ENCODE measurements at places on chromosomes 6 and 20. TPM values are rescaled to one million over a fixed set of nuclear protein-coding genes. Genes with fewer than 3 reads are reported as not detected.

Gene AHI1
- total RNA-seq = 10.4 TPM

Gene CST5
- not detected for total RNA-seq

Gene ESF1
- total RNA-seq = 21.3 TPM

Gene RNF39
- total RNA-seq = 0.23 TPM

Gene TBC1D22B
- total RNA-seq = 11.8 TPM

Gene CENPQ
- total RNA-seq = 12.4 TPM

Gene COL11A2
- 1.3 TPM for total RNA-seq

Gene HLA-DOB
- total RNA-seq = 0.61 TPM

Gene ZFP57
- total RNA-seq = not detected

Gene CRISP1
- total RNA-seq = not detected

Gene KHDC1
- 8.6 TPM for total RNA-seq

Gene UST
- not detected for total RNA-seq

Gene RBL1
- 37.0 TPM for total RNA-seq

Gene COMMD7
- total RNA-seq = 142 TPM

Gene ANGPT4
- not detected for total RNA-seq

DNA sequence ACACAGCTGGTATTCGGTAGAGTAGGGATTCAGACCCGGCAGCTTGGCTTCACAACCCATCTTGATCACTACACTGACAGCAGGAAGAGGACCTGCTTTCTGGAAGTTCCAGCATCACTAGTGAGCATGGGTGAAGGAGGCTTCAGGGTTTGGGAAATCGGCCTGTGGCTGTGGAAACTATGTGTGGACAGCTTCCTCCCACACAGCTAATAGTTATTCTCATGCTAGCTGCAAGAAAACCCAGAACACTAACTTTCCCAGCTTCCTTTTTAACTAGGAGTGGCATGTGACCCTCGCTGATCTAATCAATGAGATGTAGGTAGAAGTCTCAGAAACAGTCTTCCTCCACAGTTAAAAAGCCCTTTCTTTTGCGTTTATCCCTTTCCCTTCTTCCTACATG lies 36.3 kb upstream of the SIRPA start:
- no peaks in the 10 kb centered on the region for H3K36me3 ChIP-seq
- no peak for DNase-seq
- no peak overlapping the region for H3K4me3 ChIP-seq

- H3K4me1 ChIP-seq = no peaks in the 10 kb centered on the region
- H3K27me3 ChIP-seq = no peaks in the 10 kb centered on the region
- no peak for DNase-seq
Measured at GRCh38 chr6:150091476-150091875, 22.6 kb upstream of the ULBP3 start.

- no peaks in the 10 kb centered on the region for H3K36me3 ChIP-seq
- H3K27me3 ChIP-seq = no peaks in the 10 kb centered on the region
- H3K4me1 ChIP-seq = no peaks in the 10 kb centered on the region
- H3K4me3 ChIP-seq = no peak overlapping the region
- H3K27ac ChIP-seq = no peak overlapping the region
Measured at GRCh38 chr6:119653329-119653728, 303.8 kb upstream of the MAN1A1 start.

DNA sequence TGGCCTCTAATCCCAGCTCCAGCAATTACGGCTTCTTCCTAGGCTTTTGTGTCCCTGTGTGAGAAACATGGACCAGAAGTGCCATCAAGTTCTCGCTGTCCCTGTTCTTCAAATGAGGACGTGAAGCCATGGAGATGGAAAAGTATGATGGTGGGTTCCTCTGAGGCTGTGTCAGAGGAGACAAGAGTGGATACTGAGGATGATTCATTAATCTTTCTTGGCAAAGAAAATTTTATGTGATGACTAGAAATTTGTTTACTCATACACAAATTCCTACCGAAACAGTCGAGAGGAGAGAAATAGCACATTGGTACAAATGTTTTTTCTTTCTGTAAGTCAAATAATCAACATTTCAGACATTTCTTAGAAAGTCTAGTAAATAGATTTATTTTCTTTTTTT lies 35.0 kb upstream of the PNRC1 start:
- H3K4me1 ChIP-seq = peaks cover 27% of the 10 kb centered on the region
- DNase-seq = no peak
- H3K27ac ChIP-seq = no peak overlapping the region
- no peaks in the 10 kb centered on the region for H3K36me3 ChIP-seq
- no peaks in the 10 kb centered on the region for H3K27me3 ChIP-seq

DNA sequence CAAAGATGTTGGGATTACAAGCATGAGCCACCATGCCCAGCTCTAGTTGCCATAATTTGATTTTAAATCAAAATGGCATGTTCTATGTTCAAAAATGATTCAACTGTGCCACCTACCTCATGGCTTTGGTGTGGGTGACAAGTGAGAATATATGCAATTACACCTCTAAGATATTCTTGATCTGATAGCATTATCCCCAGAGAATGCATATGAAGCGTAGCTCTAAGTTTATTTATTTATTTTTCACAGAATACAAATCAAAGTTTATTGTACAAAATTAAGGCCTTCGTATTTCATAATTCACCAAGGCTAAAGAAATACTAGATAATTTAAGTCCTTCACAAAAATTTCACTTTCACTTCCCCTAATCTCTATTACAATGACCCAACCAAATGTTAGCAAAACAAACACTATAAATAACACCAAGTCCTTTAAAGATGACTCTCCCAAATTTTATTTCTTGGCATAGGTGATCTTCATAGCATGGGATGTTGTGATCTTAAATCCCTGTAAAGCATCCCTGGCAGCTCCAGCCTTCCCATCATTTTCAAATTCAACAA lies 205.9 kb upstream of the TAB2 start:
- H3K4me1 ChIP-seq = no peaks in the 10 kb centered on the region
- no peak overlapping the region for H3K27ac ChIP-seq
- no peaks in the 10 kb centered on the region for H3K27me3 ChIP-seq
- no peak for DNase-seq

GRCh38 chr20:62355516-62355877 lies 11.6 kb downstream of the LAMA5 start:
- H3K27ac ChIP-seq = peak overlapping the region; percentile 80
- H3K36me3 ChIP-seq = peaks cover 29% of the 10 kb centered on the region
- peaks cover 77% of the 10 kb centered on the region for H3K4me1 ChIP-seq
- H3K4me3 ChIP-seq = no peak overlapping the region
- H3K27me3 ChIP-seq = no peaks in the 10 kb centered on the region
- DNase-seq = no peak

DNA sequence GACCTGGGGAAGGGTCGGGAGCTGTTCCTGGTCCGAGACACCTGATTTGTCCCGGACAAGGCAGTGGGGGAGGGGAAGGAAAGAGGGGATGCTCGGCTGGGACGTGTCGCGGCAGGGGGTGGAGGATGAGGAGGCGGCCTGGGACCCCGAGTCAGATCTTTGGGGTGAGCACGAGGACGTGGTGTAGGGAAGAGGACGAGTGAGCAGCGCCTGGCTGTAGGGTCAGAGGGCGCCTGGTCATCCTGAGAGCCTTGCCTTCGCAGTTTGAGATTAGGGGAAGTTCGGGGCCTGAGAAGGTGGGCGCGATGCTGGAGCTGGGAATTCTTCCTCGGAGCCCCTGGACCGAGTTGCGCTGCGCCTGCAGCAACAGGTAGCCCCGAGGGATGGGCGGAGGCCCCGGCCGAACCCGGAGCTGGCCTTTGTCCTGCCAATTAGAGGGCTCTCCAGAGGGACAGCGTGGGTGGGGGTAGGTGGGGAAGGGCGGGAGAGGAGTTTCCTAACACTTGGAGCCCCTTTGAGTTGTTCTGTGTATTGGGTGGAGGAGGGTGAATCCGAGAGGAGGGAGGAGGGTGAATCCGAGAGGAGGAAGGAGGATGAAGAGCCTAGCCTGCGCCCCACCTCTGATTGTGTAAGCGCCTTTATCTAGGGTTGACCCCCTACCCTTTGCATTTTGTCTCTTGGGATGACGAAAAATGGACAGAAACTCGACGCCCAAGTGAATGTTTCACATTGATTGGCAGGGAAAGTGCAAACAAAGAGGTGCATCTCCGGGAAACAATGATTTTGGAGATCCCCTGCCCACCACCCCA lies 72.0 kb downstream of the SOX4 start:
- no peaks in the 10 kb centered on the region for H3K36me3 ChIP-seq
- no peaks in the 10 kb centered on the region for H3K27me3 ChIP-seq
- no peak overlapping the region for H3K4me3 ChIP-seq
- no peak for DNase-seq
- H3K4me1 ChIP-seq = peaks cover 7% of the 10 kb centered on the region
- no peak overlapping the region for H3K27ac ChIP-seq

GRCh38 chr6:109236115-109237076 lies 141.1 kb downstream of the CEP57L1 start:
- DNase-seq = peak; percentile 43
- no peaks in the 10 kb centered on the region for H3K4me1 ChIP-seq
- H3K27ac ChIP-seq = no peak overlapping the region
- H3K27me3 ChIP-seq = no peaks in the 10 kb centered on the region
- no peak overlapping the region for H3K4me3 ChIP-seq
- no peaks in the 10 kb centered on the region for H3K36me3 ChIP-seq

GRCh38 chr6:137206577-137206976 lies 12.6 kb downstream of the IFNGR1 start:
- H3K36me3 ChIP-seq = 0 out of 2 replicates have a peak, but pooled peaks cover 2% of the 10 kb centered on the region
- no peak overlapping the region for H3K27ac ChIP-seq
- no peak overlapping the region for H3K4me3 ChIP-seq
- no peak for DNase-seq
- no peaks in the 10 kb centered on the region for H3K27me3 ChIP-seq

DNA sequence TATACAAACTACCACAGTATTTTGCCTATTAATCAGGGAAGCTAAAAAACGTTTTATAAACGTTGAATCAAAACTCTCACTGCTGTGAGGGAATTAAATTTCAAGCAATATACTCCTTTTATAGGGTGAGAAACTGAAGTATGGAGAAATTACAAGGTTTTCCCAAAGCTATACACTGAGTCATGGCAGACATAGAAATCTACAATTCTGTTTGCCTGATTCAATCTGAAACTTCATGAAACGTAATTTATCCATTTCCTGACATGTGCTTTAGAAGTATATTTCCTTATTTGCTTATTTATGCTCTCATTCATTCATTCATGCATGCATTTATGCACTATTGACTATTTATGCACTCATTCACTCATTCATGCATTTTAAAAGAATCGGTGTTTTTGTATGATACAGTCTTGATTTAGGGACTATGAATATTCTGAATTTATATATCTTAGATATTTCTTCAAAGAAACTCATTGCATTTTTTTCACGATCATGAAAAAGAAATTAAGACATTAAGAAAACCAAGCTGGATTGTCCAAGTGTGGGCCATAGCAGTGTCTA lies 16.5 kb downstream of the EYA4 start:
- no peaks in the 10 kb centered on the region for H3K4me1 ChIP-seq
- no peak for DNase-seq

DNA sequence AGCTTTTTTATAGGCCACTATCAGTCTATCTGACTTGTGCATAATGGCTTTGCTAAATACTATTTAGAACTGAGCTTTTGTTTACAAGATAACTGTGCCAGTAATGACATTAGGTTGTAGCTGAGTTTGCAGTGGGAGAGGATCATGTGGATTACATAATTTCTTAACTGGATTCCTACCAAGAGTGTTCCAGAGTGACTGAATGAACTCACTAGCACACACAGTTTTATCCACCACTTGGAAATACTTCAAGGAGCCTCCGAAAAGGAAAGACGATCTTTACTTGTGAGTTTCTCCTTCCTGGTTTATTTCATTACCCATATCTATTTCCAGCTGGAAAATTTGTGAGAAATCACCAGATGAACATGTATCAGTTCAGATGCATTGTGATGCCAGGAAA lies 10.9 kb upstream of the SYNE1 start:
- H3K27me3 ChIP-seq = no peaks in the 10 kb centered on the region
- no peaks in the 10 kb centered on the region for H3K36me3 ChIP-seq
- no peaks in the 10 kb centered on the region for H3K4me1 ChIP-seq
- no peak for DNase-seq

- DNase-seq = no peak
- H3K27me3 ChIP-seq = peaks cover 1% of the 10 kb centered on the region
- no peaks in the 10 kb centered on the region for H3K4me1 ChIP-seq
- no peak overlapping the region for H3K27ac ChIP-seq
Measured at GRCh38 chr6:34094474-34095135, 51.3 kb downstream of the GRM4 start.

DNA sequence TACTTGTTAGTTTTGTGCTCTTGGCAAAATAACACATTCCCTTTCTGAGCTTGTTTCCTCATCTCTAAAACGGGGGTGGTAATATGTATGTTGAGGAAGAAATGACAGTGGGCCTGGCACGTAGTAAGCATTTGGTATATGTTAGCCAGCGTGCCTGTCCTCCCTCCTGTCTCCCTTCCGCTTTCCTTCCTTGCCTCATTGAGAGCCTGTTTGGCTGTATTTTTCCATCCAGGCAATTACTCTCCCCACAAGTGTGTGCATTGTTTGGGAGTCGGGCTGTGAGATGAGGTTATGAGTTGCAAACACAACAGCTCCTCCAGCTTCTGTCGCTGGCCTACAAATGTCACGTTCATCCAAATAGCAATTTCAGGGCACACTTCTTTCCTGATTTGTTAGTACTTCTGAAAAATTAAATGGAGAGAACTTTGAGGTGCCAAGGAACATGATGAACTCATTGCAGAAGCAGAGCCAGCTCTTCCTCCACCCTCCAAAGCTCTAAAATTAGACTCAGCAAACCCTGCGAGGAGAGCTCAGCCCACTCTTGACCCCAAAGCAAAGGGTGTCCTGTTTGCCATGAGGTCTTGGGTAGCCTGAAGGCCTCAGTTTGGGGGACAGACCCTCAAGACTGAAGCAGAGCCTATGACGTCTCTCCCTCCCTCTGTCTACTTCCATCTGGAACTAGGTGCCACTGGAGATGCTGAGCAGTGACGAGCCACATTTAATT lies 50.7 kb upstream of the TOX2 start:
- no peaks in the 10 kb centered on the region for H3K36me3 ChIP-seq
- DNase-seq = no peak
- no peaks in the 10 kb centered on the region for H3K27me3 ChIP-seq
- no peak overlapping the region for H3K27ac ChIP-seq
- H3K4me1 ChIP-seq = no peaks in the 10 kb centered on the region

DNA sequence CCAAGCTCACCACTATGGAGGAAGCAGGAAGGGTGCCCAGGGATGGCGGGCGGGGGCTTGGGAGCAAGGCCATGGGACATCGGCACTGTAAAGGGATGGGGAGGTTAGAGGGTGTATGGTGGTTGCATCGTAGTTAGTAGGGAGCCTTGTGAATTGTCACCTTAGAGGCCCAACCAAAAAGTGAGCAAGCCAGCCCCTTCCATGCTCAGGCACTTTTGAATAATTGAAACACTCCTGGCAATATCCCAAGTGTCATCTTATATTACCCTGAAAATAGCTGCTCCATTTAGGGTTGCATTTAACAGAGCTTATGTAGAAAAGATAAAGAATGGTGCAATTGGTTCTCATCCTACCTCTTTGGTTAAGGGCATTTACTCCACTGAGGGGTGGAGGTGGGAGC lies 169.2 kb downstream of the SAMD5 start:
- DNase-seq = no peak
- no peaks in the 10 kb centered on the region for H3K4me1 ChIP-seq
- no peak overlapping the region for H3K4me3 ChIP-seq

Measured in Caco-2 (cell line).